ENCODE measurements at places on chromosomes 12 and 14.

GRCh38 chr12:39617887-39618286 lies 1.7 kb downstream of the ABCD2 start:
- DNase-seq: no peak

DNA sequence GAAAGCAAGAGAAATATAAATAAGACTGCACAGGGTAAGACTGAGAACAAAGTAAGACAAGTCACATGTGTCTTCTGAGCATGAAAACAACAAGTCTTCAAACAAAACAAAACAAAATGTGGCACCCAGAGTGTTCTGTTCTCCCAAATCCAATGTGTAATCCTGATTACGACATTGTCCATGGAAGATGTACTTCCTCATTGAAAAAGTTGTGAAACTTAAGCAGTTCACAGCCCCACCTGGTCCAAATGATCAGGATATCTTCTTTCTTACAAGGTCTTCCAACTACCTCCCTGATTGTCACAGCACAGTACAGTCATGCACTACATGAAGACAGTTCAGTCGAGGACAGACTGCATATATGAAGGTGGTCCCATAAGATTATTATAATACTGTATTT lies 23.3 kb upstream of the NEK9 start:
- DNase-seq: no peak

- DNase-seq: no peak
Observed at GRCh38 chr14:102492531-102492910, 17.1 kb downstream of the ANKRD9 start.

- no peak for DNase-seq
Observed at GRCh38 chr12:28966046-28966780, 182.9 kb upstream of the FAR2 start.

DNA sequence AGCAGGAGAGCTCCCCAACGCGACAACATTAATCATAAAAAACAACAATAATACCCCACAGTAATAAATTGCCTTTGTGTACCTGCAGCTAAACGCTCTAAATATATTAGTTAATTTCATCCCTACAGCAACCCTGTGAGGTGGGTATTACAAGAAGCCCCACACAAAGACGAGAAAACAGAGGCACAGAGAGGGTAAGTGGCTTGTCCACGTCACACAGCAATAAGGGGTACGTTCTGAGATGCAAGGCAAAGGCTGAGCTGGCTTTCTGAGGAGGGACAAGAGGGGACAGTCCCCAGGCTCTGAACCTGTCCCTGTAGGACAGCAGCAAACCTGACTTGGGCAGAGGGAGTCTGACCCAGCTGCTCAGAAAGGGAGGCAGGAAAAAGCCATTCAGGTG lies 78.2 kb downstream of the NCOR2 start:
- DNase-seq: no peak

DNA sequence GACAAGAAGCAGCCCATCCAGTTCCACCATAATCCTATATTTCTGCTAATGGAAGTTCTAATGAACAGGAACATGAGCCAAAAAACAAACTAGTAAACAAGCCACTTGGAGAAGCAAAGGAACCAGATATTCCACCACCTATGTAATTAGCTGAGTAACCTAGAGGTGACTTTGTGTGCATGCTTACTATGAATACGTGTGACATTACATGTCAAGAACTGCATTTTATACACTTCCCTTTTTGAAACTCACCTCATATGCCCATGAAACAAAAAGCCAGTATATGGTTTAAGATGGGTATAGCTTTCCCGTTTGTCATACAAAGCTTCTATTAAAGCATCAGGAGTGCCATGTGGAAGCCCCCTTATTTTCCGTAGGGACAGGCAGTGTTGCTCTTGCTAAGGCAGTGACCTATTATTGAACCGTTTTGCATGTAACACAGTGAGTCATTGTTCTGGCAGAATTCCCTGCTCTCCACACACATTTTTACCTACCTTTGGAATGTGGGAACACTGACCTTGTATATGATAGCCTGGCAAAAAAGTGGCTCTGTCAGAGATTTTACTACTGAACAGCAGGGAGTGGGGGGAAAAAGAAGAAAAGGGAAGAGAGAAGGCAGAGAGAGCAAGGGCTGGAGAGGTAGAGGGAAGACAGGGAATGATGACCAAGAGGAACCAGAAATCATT lies 34.8 kb upstream of the FRMD6 start:
- no peak for DNase-seq

DNA sequence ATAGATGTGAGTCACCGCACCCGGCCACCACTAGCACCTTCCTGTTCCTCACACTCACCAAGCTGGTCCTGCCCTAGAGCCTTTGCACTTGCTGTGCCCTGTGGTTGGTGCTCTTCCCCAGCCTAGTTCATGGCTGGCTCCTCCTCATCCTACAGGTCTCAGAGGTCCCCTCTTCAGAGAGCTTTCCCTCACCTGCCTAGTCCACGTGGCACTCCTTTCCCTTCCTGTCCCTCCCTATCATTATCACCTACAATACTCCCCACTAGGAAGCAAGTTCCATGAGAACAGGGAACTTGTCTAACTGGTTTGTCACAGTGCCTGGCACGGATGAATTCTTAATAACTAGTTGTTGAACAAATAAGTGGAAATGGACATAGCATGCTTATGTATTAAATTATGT lies 24.0 kb upstream of the TMED10 start:
- no peak for DNase-seq

Data from activated naive CD4-positive, alpha-beta T cell treated with anti-CD3 and anti-CD28 coated beads, Interleukin-2, amount 50 U/mL, for 72 hours (primary cell).